NCI-H1092 (cell line): ENCODE measurements at places on chromosomes 7 and 10.

- no peak for DNase-seq
These were observed 93.5 kb downstream of the ZNF783 start for GRCh38 chr7:149355390-149356048.

DNA sequence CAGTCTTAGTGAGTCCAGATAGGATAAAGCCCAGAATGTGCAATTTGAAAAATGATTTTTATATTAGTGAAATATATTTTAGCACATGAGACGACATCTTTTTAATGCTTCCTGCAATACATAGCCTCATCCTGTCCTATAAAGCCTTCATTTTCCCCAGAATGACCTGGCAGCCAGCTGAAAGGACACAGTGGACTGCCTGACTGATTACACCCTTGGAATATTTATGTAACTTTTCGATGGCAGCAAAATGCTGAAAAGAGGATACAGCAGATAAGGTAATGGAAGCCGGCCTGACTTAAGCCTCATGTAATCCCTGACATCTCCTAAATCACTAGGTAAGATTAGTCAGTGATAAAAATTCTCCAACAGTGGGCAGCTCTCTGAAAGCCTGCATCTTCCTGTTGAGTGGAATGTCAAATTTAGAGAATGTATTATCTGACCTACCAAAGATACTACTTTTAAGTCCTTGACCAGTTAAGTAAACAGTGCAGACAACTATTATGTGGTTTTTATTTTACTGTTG, 210.7 kb upstream of the STEAP1 start:
- no peak for DNase-seq

GRCh38 chr7:126930166-126930565, 322.6 kb downstream of the GRM8 start:
- no peak for DNase-seq

GRCh38 chr7:87420173-87420572, 55.3 kb downstream of the ABCB4 start:
- no peak for DNase-seq

DNA sequence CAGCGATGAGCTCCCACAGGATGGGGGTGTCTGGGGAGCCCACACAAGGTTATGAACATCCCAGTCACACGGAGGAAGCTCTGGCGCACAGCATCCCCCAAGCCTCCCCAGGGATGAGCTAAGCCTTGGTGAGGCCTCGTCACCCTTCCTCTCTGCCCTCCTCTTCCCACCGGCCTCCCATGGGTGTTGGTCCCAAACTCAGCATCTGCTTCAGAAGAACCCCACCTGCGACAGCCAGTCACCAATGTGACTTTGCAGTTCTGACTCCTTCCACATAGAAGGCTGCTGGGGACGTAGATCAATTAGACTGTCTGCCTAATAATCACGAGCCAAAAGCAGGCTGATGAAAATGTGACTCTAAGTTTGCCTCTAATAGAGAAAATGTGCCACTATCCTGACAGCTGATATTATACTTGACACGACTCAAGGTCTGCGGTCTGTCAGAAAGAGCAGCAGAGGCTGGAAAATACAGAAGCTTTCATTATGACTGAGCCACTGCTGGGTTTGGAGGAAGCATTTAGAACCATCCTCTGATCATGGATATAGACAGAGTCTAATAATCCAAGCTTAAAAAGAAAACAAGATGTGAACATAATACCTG, 116.0 kb upstream of the PFKP start:
- DNase-seq = no peak

- no peak for DNase-seq
These were observed 51.0 kb downstream of the ZNF777 start for GRCh38 chr7:149409895-149410294.

DNA sequence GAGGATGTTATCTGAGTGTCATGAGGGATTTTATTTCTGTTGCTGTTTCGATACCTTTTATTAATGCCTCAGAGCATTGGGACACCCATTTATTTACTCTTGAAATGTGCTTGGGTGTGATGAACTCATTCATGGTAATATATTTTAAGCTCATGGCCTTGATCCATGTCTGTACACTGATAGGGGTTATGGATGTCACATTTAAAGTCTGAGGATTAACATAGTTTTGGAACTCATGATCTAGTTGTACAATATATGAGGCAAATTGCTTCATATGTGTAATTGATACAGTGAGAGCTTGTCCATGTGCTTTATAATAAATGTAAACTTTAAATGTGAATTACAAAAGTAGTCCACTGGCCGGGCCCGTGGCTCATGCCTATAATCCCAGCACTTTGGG, 23.0 kb upstream of the ZRANB1 start:
- no peak for DNase-seq

GRCh38 chr10:114304571-114305421, 65.7 kb downstream of the VWA2 start:
- DNase-seq = peak; percentile 30

GRCh38 chr10:121444520-121445165, 153.6 kb downstream of the FGFR2 start:
- DNase-seq = no peak

DNA sequence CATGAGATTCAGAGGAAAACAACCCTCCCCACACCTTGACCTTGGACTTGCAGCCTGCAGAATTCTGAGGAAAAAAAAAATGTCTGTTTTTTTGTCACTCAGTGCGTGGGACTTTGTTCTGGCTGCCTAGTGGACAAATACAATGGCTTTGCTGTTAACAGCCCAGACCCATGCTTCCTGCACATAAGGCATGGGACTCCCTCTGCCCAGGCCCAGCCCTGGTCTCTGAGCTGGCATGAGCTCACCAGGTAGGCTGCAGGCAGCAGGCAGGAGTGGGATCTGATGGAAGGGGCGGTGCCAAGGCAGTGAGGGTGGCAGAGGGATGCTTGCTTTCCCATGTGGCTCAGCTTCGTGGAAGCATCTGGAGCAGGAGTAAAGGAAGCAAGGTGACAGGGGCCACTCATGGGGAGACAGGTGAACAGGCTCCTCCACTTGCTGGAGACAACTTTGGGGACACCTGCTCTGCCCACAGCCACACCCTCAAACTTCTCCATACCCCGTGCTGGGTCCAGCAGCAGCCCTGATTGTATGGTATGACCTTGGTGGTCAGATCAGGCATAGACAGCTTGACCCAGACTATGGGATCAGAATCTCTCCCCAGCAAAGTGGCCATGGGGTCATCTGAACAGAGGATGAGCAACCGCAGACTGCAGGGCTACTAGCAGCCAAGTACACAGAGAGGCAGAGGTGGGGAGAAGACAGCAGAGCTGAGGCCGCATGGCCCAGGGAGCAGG, 27.0 kb downstream of the ANXA8 start:
- no peak for DNase-seq

DNA sequence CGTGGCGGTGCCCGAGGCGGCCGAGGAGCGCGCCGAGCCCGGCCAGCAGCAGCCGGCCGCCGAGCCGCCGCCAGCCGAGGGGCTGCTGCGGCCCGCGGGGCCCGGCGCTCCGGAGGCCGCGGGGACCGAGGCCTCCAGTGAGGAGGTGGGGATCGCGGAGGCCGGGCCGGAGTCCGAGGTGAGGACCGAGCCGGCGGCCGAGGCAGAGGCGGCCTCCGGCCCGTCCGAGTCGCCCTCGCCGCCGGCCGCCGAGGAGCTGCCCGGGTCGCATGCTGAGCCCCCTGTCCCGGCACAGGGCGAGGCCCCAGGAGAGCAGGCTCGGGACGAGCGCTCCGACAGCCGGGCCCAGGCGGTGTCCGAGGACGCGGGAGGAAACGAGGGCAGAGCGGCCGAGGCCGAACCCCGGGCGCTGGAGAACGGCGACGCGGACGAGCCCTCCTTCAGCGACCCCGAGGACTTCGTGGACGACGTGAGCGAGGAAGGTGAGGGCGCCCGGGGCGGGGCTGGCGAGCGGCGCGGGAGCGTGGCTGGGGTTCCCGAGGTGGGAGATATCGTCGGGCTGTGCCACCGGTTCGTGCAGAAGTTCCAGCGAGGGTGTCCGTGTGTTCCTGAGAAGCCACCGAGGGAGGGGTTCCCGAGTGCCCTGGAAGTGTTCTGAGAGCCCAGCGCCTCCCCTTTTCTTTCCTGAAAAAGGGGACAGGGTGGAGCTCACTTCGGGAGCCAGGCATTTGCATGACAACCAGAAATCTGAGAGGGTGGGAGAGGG, 495 bp downstream of the EIF3B start:
- no peak for DNase-seq

- DNase-seq = no peak
These were observed 41.9 kb downstream of the CDK1 start for GRCh38 chr10:60820093-60820754.

DNA sequence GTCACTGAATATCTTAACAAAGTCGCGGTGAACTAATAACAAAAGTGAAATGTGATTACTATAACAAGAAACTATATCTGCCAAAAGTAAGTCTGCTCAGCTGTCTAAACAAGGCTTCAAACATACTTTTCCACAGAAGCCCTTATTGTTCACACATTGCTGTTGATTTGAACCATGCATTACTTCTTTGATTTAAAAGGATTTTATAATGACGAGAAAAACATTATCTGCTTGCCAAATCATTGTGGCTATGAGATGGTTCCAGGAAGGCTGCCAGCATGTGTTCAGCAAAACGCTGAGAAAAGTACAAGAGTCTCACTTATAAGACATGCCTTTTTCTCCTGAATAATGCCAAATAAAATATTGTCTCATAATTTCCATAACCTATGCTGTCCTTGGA, 24.4 kb downstream of the RNF133 start:
- DNase-seq = no peak

- no peak for DNase-seq
These were observed 39.3 kb downstream of the TMEM178B start for GRCh38 chr7:141113131-141113530.

GRCh38 chr7:118285358-118285757, 60.9 kb downstream of the ANKRD7 start:
- no peak for DNase-seq

DNA sequence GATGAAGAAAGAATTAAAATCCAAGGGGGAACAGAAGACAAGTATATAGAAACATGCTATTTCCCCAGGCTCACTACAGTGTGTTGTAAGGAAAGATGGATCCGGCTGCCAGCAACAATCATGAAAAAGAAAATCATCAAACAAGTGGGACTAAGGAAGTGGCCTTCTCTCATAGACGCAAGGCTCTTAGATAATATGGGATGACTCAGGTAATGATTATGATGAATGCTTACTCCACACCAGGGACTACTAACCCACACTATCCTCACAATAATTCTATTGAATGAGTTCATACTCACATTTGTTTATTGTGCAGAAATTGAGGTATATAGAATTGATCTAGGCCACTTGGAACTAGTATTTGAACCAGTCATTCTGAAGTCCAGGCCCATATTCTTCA, 111.2 kb upstream of the BET1 start:
- DNase-seq = no peak

DNA sequence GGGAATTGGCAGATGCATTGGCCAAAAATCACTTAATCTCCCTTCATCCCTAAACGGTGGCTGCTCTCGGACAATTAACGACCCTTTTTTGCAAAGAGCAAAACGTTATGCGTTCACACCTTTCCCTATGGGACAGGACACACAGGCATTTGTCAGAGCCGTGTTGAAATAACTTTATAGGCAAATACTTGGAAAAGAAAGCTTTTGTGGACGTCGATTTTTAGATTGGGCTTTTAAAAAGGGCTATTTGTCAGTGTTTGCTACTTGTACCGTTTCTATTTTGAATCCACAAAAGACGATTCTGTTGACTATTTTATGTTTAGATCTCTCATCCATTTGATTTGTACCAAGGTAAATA, 245.6 kb downstream of the SLC25A13 start:
- DNase-seq = no peak

DNA sequence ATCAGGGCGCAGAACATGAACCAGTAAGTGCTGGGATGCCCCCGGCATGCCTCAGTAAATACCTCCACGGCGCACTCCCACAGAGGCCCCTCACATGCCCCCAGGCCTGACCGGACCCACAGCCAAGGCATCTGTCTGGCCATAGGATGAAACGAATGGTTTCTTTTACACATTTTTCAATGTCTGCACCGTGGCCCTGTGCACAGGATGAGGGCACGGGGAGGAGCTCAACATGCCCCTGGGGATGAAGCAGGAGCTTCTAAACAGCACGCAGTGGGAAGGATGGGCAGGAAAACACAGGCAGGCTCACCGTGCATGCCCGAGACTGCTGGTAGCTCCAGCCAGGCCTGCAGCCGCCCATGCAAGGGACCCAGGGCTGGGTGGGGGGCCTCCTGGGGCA, 283.3 kb downstream of the TNS3 start:
- no peak for DNase-seq

- peak; percentile 18 for DNase-seq
These were observed 6.7 kb upstream of the SMNDC1 start for GRCh38 chr10:110311357-110311949.

DNA sequence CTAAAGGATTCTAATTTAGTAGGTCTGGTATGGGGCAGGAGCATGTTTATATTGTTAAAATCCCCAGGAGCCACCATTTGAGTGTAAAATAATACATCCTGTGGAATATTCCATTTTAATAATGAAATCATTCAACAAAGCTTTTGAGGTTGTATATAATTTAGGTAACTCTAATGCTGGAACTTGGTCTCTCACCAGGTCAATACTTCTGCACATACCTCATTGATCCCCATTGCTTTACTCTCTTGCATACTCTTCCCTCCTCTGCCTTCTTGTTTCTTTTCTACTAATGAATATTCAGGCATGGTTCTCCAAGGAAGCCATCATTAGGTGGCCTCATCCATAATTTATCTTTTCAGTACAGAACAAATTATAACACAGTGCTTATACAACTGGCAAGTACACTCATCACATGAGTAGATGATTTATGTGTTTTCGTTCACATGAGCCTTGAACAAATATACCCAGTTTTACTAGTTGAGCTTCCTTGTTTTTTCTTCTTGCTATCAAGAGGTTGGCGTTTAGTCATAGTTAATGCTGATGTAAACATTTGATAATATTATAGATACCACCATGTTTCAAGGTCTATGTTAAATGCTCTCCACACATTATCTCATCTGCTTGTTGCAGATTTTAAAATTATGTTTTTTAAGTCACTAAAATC, 7.2 kb downstream of the PALS2 start:
- DNase-seq = no peak

GRCh38 chr10:35453855-35454532, 117.7 kb downstream of the CCNY start:
- no peak for DNase-seq

DNA sequence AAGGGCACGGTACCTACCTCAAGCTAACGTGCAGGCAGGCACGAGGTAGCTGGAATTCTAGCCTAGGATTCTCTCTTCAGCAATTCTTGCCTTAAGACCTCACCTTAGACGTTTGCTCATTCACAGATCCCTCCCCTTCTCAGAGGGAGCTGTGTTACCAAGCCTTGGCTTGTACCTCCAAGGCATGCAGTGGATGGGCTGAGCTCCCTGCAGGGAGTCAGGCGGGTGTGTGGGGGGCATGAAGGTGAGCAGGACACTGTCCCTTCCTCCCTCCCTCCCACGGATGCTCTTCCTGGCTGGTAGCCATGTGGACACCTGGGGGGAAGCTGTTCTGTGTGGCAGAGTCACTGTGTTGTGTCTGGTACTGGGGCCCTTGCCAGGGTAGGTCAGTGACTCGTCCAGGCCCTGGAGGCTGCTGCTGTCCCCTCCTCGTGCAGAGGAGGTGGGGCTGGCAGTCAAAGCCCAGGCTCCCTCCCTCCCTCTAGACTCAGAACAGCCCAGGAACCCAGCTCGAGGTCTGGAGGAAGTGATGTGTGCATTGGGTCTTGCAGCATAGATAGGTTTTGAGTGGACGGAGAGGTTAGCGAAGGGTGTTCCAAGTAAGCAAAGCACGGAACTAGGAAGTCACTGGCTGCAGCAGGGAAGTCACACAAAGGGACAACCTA, 222.2 kb upstream of the SH2B2 start:
- no peak for DNase-seq

- DNase-seq = no peak
These were observed 112.5 kb upstream of the ANLN start for GRCh38 chr7:36277249-36277542.

GRCh38 chr10:77504873-77505257, 132.7 kb downstream of the KCNMA1 start:
- DNase-seq = no peak
